Foreskin melanocyte (primary cell): ENCODE measurements at places on chromosomes 3 and 15.

DNA sequence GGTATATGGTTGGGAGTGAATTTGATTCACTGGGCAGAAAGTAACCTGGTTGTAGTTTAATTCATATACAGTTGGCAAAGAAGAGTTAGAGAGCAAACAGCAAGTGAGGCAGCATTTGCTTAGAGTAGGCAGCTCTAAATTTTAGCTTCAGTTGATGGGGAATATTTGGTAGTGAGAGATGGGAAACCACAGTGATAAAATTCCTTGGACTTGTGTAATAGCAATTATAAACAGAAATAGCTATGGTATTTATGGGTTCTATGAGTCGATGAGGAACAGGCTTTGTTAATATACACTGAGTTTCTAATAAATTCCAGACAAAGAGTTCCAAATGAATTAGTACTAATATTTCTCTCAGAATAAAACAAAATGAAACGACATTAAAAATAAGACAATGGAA, 894.0 kb downstream of the ROBO2 start:
- no peak for DNase-seq

GRCh38 chr3:56837196-56837955, 35.6 kb upstream of the ARHGEF3 start:
- no peak for DNase-seq

GRCh38 chr3:133759740-133760305, 13.6 kb downstream of the TF start:
- DNase-seq = no peak

DNA sequence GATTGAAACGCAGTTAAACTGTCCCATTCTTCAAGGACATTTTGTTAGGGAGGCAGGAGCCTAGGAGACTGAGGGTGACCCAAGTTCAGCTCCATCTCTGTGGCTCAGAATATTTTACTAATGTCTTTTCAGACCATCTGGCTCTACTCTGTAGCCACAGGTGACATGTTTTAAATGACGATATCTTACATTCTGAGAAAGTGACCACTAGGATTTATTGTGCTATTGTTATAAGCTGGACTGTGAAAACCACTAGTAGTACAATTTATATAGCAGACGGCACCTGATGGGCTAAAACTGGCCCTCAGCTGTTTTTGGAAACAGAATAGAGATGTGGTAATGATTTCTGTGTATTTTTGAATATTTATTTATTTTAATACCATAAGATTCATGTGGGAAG, 55.5 kb downstream of the MCF2L2 start:
- DNase-seq = no peak

GRCh38 chr3:30986551-30986950, 92.1 kb upstream of the GADL1 start:
- DNase-seq = no peak

DNA sequence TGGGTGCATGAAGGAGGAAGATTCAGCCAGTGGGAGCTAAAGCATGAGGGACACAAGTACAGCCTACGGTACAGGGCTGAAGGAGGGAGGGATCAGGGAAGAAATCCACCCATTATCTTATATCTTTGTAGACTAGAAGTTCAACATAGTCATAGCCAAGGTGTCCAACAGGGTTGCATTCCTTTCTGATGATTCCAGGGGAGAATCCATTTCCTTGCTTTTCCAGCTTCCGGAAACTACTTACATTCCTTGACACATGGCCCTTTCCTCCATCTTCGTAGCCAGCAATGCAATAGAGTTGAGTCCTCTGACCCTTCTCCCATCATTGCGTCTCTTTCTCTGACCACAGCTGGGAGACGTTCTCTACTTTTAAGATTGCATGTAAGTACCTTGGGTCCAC, 471.0 kb upstream of the SEMA6D start:
- no peak for DNase-seq

- DNase-seq = no peak
Observed at GRCh38 chr3:10359761-10360161, 38.8 kb upstream of the SEC13 start.

DNA sequence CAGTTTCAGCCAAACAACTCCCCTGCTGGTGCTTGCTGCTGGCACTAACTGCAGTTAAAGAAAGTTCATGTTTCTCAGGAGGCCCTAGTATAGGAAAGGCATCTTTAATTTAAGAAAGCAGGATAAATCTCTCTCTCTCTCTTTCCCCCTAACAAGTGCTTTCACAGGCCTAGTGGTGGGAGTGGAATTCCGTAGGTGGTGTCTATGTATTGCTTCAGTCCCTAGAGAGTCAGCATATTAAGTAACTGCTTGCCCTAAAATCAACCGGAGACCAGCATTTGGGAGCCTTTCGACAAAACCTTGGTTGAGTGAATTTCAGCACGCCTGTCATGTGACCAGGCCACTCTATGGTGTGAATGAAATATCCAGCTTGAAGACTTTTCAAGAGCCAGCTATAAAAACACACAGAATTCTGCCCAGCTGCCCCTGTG, 169.2 kb upstream of the TGFBR2 start:
- DNase-seq = no peak

GRCh38 chr3:48112813-48113212, 75.4 kb downstream of the CDC25A start:
- DNase-seq = no peak

GRCh38 chr3:129123314-129124060, 1.9 kb upstream of the RAB43 start:
- no peak for DNase-seq

DNA sequence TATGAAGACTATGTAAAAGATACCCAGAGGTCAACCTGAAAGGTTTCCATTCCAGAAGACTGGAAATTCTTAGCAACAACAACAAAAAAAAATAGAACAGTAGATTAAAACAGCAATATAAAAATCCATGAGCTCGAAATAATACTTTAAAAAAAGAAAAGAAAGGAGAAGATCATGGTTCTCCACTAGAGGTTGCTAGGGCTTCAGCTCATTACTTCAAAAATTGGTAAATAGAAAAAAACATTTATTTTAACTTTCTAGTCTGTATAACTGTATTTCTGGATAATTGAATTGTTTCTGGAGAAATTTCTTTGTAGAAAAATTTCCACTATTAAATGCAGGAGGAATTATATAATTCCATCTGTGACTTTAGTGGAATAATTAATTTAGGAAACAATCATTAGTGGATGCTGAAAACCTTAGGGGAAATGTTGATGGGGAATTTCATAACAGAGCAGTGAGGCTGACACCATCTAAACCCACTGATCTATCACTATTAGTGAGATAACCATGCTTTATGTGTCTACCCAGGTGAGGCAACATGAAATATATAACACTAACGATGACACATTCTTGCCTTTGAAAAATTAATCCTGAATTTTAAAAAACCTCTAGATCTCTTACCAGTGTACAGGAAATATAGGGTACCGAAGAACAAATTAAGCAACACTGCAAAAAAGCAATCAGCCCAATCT, 62.5 kb upstream of the SNRK start:
- no peak for DNase-seq

DNA sequence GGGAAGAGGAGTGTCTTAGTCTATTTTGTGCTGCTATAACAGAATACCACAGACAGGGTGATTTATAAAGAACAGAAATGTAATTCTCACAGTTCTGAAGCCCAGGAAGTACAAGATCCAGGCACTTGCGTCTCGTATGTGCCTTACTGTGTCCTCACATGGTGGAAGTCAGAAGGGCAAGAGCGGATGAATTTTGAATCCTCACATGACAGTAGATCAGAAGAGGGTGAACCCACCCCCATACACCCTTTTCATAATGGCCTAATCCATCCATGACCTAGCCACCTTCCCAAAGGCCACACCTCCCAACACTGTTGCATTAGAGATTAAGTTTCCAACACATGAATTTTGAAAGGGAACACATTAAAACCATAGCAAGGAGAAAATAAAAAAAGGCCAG, 18.7 kb upstream of the ANXA2 start:
- no peak for DNase-seq

- no peak for DNase-seq
Observed at GRCh38 chr3:52171514-52172261, 17.5 kb upstream of the POC1A start.

GRCh38 chr3:152443212-152444023, 174.7 kb downstream of the MBNL1 start:
- no peak for DNase-seq

DNA sequence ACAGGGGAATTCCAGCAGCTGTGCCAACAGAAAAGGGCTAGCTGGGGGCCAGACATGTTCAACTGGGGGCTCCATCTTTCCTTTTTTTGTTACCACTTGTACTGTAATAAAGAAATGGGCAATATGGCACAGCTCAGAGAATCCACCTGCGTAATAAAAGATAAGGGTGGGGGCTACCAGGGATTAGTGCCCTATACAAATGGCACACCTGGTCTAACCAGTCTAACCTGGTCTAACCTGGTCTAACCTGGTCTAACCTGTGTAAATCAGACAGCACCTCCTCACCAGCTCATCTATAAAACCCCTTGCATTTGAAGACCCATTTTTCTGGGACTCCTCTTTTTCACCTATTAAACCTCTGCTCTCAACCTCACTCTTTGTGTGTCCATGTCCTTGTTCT, 26.2 kb upstream of the CLDN16 start:
- DNase-seq = no peak

- no peak for DNase-seq
Observed at GRCh38 chr3:132033471-132033870, 1.3 kb downstream of the CPNE4 start.

DNA sequence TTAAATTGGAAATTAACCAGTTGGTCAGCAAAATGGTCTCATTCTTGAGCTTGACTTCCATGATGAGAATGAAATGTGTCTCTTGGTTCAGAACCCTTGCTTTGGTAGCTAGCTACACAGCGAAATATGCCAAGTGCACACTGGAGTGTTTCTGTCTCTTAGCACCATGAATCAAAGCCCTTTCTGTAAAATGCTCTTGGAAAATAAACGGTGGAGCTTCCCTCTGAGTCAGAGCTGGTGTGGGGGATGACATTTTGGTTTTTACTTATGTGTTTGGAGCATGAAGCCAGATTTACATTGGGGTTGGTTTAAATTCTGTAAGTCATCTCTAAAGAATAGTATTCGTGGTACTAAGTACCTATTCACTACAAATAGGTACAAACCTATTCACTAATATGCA, 85.1 kb upstream of the NANOGP8 start:
- DNase-seq = peak; percentile 16

DNA sequence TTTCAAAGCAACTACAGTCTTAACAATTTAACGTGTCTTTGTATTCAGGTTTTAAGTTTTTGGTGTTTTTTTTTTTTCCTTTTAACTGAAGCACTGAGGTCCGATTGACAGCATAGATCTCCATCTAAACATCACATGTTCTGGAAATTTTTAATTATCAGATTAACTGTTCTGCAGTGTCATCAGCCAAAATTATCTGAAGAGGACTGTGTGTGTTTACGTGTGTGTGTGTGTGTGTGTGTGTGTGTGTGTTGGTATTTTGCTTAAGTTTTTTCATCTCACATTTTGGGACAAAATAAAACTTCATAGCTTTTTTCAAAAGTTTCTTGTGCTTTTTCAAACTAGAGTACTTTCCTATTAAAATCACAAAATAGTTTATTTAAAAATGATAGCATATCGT, 1.8 kb downstream of the PIK3CA start:
- DNase-seq = no peak

DNA sequence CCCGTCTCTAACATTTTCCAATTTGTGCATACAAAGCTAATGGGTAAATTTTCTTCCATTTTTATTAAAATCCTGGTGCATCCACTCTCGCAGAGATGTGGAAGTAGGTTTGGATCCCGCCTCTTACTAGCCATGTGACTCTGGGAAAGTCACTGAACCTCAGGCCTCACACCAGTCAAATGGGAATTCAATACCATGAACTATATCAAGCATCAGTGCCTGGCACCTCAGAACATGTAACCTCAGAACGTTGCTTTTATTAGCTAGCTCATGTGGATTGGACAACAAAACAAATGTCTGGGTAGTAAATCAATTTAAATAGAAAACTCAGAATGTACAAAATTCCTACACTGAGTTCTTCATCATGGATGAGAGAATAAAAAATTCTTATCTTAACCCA, 60.7 kb downstream of the ANXA2 start:
- no peak for DNase-seq

DNA sequence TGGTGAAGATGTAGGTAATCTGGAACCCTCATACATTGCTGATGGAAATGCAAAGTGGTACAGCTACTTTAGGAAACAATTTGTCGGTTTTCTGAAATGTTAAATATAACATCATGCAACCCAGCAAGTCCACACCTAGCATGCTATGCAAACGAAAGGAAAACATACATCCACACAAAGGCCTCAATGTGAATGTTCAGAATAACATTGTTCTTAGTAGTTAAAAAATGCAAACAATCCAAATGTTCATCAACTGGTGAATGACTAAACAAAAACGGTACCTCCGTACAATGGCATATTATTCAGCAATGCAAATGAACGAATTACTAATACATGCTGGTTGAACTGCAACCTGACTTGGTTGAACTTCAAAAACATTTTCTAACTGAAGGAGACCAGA, 423.3 kb upstream of the THRB start:
- no peak for DNase-seq

- DNase-seq = peak; percentile 69
Observed at GRCh38 chr3:3053974-3054373, 56.2 kb downstream of the IL5RA start.

DNA sequence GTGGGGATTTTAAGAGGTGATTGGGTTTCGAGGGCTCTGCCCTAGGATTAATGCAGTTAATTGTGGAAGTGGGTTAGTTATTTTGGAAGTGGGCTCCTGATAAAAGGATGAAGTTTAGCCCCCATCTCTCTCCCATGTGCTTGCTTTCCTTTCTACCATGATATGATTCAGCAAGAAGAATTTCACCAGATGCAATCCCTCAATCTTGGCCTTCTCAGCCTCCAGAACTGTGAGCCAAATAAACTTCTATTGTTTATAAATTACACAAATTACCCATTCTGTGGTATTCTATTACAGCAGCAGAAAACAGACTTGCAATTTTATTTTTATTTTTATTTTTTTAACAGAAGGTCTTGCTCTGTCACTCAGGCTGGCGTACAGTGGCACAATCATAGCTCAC, 27.3 kb upstream of the UBE2E1 start:
- DNase-seq = no peak

- DNase-seq = no peak
Observed at GRCh38 chr3:34421762-34422161, 623.3 kb downstream of the PDCD6IP start.

DNA sequence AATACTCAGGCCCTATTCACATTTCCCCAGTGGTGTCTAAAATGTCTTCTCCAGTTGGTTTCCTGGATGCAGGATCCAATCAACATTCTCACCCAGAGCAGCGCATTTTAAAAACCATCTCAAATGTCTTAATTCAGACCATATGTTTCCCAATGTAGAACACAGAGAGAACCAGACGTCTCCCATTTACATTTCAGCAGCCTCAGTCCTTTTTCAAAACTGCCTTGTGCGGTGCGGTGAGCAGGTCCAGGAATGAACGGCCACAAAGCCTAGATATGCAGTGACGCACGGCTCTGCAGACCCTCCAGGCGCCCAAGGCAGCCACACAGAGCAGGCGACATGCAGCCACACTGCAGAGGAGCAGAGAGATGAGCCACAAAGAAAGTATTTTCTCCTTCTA, 66.1 kb upstream of the MEX3B start:
- no peak for DNase-seq

- peak; percentile 81 for DNase-seq
Observed at GRCh38 chr15:40991355-40991754, 38.1 kb downstream of the CHAC1 start.

- DNase-seq = no peak
Observed at GRCh38 chr15:25740383-25741255, 122.5 kb downstream of the ATP10A start.

- DNase-seq = no peak
Observed at GRCh38 chr3:24615177-24615576, 120.5 kb upstream of the THRB start.
